ENCODE measurements at places on chromosomes 3 and 15.

- DNase-seq: no peak
Measured at GRCh38 chr15:32704395-32704981, 13.3 kb upstream of the GREM1 start.

GRCh38 chr15:52171386-52171785 lies 19.8 kb downstream of the GNB5 start:
- no peak for DNase-seq

- DNase-seq: no peak
Measured at GRCh38 chr3:49600781-49601180, 46.5 kb downstream of the BSN start.

- DNase-seq: no peak
Measured at GRCh38 chr3:90069748-90070147, 962.3 kb downstream of the EPHA3 start.

DNA sequence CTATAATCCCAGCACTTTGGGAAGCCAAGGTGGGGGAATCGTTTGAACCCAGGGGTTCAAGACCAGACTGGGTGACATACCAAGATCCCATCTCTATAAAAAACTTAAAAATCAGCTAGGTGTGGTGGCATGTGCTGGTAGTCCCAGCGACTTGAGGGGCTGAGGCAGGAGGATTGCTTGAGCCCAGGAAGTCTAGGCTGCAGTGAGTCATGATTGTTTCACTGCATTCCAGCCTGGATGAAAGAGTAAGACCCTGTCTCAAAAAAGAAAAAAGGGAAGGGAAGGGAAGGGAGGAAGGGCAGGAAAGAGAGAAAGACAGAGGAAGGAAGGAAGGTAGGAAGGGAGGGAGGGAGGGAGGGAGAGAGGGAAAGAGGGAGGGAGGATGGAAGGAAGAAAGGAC lies 133.7 kb upstream of the LRRN1 start:
- DNase-seq: no peak

DNA sequence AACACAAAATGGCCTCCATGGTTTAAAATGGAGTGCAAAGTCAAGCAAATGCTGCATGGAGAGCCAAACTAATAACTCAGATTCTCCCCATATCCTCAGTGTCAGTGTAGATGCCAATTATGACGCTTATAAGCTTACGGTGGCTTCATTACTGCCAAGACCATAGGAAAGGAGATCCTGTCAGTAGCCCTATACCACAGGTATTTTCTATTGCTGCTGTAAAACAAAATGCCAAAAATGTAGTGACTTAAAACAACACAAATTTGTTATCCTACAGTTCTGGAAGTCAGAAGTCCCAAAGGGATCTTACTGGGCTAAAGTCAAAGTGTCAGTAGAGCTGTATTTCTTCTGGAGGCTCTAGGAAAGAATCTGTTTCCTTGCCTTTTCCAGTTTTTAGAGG lies 149.8 kb upstream of the GBE1 start:
- no peak for DNase-seq

DNA sequence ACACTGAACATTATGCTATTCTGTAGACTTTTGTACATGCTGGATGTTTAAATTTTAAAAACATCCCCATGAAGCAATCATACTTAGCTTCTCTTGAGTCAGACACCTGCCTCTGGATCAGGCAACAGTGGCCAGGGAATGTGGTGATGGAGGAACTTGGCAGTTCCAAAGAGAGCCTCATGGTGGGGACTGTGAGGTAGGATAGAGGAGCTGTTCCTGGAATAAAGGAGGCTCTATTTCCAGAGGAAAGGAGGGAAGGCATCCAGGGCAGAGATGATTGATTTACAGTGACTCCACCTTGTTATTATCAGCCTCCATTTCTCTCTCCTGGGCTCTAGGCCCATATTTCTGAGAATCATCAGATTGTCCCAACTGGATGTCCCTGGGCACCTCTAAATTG lies 35.0 kb upstream of the ABHD17C start:
- DNase-seq: no peak

DNA sequence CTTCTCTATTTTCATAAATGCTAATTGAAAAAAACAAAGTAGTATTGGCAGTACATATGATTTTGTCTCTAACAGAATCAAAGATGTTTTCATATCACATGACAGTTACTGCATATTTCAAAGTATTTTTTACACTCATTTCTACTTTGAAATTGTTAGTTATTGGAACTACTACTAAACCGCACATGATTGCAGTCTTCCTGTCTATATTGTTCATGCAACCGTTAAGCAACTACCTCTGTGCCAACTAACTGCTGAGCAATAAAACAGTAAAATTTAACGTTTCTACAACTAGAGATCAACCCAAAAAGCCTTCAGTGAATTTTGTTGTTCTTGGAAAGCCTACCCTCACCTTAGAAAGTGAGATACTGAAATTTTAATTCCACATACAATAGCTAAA lies 64.2 kb downstream of the DMXL2 start:
- DNase-seq: no peak

- no peak for DNase-seq
Measured at GRCh38 chr3:102531686-102532085, 96.9 kb downstream of the ZPLD1 start.

DNA sequence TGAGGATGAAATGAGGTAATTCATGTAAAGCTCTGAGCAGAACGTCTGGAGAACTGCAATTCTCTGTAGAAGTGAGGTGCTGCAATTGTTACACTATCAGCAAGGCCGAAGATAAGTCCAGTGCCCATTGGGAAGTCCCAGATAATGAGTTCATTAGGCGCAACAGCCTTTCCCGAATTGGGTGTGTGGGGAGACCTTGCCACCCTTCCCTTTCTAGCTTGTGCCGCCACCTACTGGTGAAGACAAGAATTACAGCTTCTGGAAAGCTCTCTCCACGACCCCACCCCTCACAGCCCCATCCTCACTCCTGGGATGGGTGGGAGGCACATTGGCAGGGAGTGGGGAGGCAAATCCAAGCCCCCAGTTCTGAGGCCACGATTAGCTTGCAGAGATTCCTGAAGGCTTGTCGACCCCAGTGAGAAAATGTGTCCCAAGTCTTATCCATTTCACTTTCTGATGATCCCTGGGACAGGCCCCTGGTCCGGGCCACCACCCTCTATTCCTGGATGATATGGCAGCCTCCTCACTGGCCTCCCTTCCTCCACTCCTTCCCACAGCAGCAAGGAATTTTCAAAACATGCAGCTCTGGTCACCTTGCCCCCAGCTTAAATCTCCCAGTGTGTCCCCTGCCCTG lies 36.4 kb downstream of the FAM3D start:
- peak; percentile 24 for DNase-seq

- DNase-seq: no peak
Measured at GRCh38 chr3:95438274-95438673, 1375.4 kb downstream of the NSUN3 start.

- DNase-seq: no peak
Measured at GRCh38 chr3:110016235-110016815, 679.0 kb upstream of the DPPA4 start.

- no peak for DNase-seq
Measured at GRCh38 chr3:69511361-69511760, 125.5 kb upstream of the FRMD4B start.

GRCh38 chr3:12237076-12237475 lies 51.8 kb upstream of the PPARG start:
- no peak for DNase-seq

- DNase-seq: no peak
Measured at GRCh38 chr15:64717735-64718495, 57.5 kb downstream of the RBPMS2 start.

GRCh38 chr3:38331257-38332022 lies 15.1 kb upstream of the XYLB start:
- DNase-seq: no peak

GRCh38 chr3:126464093-126464492 lies 11.6 kb downstream of the ZXDC start:
- DNase-seq: no peak

- DNase-seq: no peak
Measured at GRCh38 chr3:114687151-114687550, 393.3 kb downstream of the TIGIT start.

- DNase-seq: peak; percentile 3
Measured at GRCh38 chr15:37100966-37101215, 542 bp upstream of the MEIS2 start.
